ENCODE measurements at places on chromosomes 6 and 20.
A peak's percentile ranks its signal among the peaks of the same experiment; 100 is the strongest.

DNA sequence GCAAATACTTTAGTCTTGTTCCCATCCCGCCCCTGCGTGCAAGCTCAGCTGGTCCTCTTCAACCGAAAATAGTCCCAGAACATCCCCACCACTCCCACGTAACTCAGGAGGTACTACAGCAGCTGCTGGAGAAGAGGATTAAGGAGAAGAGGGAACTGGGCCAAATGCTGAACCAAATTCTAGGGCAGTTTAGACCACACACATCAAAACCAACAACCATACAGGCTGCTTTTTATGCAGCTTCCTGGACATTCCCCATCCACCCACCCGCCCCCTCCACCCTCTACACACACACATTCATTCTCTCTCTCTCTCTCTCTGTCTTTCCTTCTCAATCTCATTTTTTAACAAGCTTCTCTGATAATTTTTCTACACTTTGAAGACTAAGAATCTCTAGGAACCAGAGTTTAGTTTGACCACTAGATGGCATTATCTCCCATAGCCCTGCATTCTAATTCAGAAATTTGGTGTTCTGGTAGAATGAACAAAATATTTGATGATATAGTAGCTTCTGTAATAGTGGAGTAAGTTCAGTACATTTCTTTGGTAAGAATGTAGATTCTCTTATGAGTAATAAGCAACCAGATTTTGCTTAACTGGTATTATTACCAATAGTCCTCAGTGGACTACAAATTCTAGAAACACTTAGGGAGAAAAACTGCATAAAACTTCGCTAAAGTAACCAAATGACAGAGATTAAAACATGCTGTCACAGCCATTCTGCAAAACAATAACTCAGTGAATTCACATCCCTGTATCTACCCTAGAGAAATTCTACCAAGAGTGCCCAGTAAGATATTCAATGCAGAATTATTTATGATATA, 52.1 kb upstream of the BEND6 start:
- no peak for DNase-seq

GRCh38 chr6:81900616-81901015, 148.1 kb upstream of the TENT5A start:
- no peak for DNase-seq

DNA sequence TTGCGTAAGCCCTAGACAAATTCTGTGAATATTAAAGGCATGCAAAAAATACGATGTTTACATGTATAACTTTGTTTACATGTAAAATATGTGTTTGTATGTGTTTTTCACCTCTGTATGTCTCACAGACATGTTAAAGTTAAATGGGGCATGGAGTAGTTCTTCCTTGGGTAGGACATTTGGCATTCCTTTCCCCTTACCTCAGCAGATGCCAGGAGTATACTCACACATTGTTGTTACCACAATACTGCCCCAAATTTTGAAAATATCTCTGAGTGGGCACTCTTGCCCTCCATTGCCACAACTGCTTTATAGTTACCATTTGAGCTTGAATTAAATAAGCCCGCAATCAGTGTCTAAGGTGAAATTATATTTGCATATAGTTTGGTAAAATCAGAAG, 147.5 kb downstream of the MYO6 start:
- DNase-seq = no peak

- DNase-seq = no peak
Observed at GRCh38 chr6:71139249-71139648, 149.4 kb upstream of the OGFRL1 start.

- DNase-seq = no peak
Observed at GRCh38 chr20:22408521-22409402, 175.6 kb downstream of the FOXA2 start.

- DNase-seq = no peak
Observed at GRCh38 chr6:26342106-26343004, 22.6 kb upstream of the BTN3A2 start.

DNA sequence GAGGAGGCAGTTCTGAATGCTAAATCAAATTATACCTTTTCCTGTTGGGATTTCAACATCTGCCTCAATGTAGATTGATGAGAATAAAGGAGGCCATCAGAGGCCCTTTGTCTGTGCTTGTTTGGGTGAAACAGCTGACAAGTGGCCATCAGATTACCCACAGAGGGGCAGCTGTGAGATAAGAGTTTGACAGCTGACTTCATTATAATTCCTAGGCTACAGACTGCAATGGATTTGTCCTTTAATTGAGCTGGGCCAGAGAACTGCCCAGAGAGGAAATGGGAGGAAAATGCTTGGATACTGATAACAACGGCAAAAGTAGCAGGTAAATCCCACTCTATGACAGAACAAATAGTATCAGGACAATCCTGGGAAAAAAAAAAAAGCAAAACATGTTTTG, 649.4 kb downstream of the HDGFL1 start:
- DNase-seq = no peak

GRCh38 chr6:39515006-39515405, 192.5 kb upstream of the KCNK16 start:
- DNase-seq = no peak

- no peak for DNase-seq
Observed at GRCh38 chr6:152474354-152474753, 162.8 kb downstream of the SYNE1 start.

- DNase-seq = peak; percentile 16
Observed at GRCh38 chr6:5507131-5507681, 245.9 kb downstream of the FARS2 start.

GRCh38 chr20:49999329-49999728, 16.5 kb downstream of the SNAI1 start:
- DNase-seq = no peak

DNA sequence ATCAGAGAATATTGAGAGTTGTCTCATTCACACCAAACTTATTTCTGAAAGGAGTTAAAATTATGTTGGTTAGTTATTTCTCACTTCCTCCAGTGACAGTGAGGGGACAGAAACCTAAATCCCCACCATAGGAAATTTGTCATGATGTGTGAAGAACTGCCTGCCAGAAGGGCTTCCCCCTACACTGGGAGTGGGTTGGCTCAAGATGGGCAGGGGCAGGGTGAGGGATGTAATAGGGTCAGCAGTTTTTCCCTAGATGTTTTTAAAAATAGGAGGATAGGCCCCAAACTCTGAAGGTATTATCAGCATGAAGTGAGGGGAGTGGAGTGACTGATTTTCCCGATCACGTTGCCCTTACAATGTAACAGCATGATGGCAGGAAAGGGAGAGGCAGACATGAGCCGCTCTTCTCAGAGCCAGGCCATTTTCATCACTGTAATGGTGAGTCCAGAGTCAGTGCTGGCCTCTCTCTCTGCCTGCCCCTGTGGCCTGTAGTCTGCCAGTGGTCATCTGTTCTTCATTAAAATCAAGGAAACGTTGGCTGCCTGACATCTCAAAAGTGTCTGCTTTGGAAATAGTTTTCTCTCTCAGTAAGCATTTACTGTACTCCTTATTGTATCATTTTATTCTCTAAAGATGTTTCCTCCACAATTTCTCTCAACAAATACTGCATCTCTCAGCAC, 59.8 kb upstream of the SYNJ2 start:
- no peak for DNase-seq

DNA sequence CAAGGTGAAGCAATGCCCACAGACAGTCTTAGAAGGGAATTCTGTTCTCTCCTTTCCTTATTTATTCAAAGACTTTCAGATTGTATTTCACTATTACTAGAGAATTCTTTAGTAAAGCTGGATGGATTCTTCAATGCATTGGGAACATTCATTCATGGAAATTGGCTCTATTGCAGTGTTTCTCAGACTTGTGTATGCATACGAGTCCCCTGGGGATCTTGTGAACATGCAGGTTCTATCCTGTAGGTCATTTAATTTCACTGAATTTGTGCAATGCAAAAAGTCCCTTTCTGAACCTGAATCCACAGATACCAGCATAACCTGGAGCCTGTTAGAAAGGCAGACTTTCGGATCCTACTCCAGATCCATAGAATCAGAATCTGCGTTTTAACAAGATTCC, 160.9 kb upstream of the AHI1 start:
- no peak for DNase-seq

- peak; percentile 89 for DNase-seq
Observed at GRCh38 chr6:116387374-116387773, 16.6 kb downstream of the DSE start.
